ENCODE measurements at places on chromosomes 7 and 10.

DNA sequence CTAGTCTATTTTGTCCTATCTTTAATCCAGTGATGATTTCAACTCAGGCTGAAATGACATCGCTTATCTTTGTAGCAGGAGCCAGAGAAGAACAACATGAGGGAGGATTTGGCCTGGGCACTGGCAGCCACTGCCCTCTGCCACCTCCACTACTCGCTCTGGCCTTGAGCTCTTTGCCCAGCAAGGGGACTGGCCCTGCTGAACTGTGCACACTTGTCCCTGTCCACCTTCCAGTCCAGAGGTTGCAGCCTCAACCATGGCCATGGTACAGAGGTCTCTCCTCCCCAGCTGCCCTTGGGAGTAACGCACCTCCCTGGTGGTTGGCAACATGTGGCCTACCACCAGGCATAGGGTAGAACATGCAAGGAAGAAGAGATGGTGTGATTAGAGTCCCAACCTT lies 8.4 kb downstream of the HABP2 start:
- H3K4me1 ChIP-seq: no peaks in the 10 kb centered on the region
- H3K36me3 ChIP-seq: no peaks in the 10 kb centered on the region
- no peak overlapping the region for H3K4me3 ChIP-seq
- H3K27ac ChIP-seq: no peak overlapping the region
- no peak for DNase-seq
- no peaks in the 10 kb centered on the region for H3K27me3 ChIP-seq

- no peaks in the 10 kb centered on the region for H3K4me1 ChIP-seq
- no peaks in the 10 kb centered on the region for H3K36me3 ChIP-seq
- no peak overlapping the region for H3K4me3 ChIP-seq
- no peak for DNase-seq
- H3K27ac ChIP-seq: no peak overlapping the region
These were observed 57.5 kb upstream of the CHCHD3 start for GRCh38 chr7:133139350-133139749.

GRCh38 chr10:126215746-126216631 lies 172.3 kb downstream of the ADAM12 start:
- no peak for DNase-seq
- H3K27me3 ChIP-seq: no peaks in the 10 kb centered on the region
- H3K27ac ChIP-seq: no peak overlapping the region
- H3K36me3 ChIP-seq: no peaks in the 10 kb centered on the region
- H3K4me1 ChIP-seq: no peaks in the 10 kb centered on the region

GRCh38 chr7:33076737-33077136 lies 14.2 kb upstream of the NT5C3A start:
- H3K27ac ChIP-seq: no peak overlapping the region
- H3K4me1 ChIP-seq: peaks cover 10% of the 10 kb centered on the region
- no peaks in the 10 kb centered on the region for H3K36me3 ChIP-seq
- H3K27me3 ChIP-seq: no peaks in the 10 kb centered on the region
- DNase-seq: no peak

- H3K4me1 ChIP-seq: no peaks in the 10 kb centered on the region
- no peak overlapping the region for H3K4me3 ChIP-seq
- H3K36me3 ChIP-seq: peaks cover 11% of the 10 kb centered on the region
- no peak overlapping the region for H3K27ac ChIP-seq
- no peaks in the 10 kb centered on the region for H3K27me3 ChIP-seq
These were observed 11.8 kb downstream of the UROS start for GRCh38 chr10:125811251-125811650.

DNA sequence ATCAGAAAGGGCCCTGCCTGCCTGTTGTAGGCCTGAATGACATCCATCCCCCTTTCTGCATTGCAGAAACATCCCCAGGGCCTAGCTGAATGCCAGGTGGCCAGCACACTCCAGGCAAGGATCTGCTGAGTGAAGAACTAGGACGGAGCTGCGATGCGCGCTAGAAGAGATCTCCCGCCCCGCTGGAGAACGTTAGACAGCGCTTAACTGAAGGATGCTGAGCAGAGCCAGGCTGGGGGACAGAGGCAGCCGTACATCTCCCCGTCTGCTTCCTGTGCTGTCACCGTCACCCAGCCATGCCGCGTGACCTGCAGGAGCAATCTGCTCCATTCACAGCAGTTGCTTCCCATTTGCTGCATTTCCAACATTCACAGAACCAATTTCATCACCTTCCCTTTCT lies 73.3 kb downstream of the FAM53B start:
- no peaks in the 10 kb centered on the region for H3K27me3 ChIP-seq
- peaks cover 97% of the 10 kb centered on the region for H3K4me1 ChIP-seq
- peak overlapping the region; percentile 3 for H3K4me3 ChIP-seq
- peak overlapping the region; percentile 5 for H3K27ac ChIP-seq
- peaks cover 2% of the 10 kb centered on the region for H3K36me3 ChIP-seq

Data from CD8-positive, alpha-beta memory T cell (primary cell).